NCI-H2029 treated with DMSO at 0.1 percent for 48 hours (cell line): ENCODE measurements at places on chromosomes 1 and 21.

- no peak for DNase-seq
Measured at GRCh38 chr1:117093870-117094621, 27.5 kb downstream of the TRIM45 start.

GRCh38 chr21:35375115-35375514 is 326.0 kb upstream of the RUNX1 start:
- DNase-seq = no peak

DNA sequence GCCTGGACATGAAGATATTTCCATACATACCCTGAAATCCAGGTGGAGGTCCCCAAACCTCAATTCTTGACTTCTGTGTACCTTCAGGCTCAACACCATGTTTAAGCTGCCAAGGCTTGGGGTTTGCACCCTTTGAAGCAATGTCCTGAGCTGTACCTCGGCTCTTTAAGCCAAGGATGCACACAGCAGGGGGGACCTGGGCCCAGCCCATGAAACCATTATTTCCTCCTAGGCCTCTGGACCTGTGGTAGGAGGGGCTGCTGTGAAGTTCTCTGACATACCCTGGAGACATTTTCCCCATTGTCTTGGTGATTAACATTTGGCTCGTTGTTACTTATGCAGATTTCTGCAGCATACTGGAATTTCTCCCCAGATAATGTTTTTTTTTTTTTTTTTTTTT is 184.3 kb upstream of the RGS18 start:
- DNase-seq = no peak

GRCh38 chr1:212152308-212152693 is 116.8 kb downstream of the DTL start:
- DNase-seq = no peak

- no peak for DNase-seq
Measured at GRCh38 chr1:172398193-172398592, 22.3 kb upstream of the C1orf105 start.

DNA sequence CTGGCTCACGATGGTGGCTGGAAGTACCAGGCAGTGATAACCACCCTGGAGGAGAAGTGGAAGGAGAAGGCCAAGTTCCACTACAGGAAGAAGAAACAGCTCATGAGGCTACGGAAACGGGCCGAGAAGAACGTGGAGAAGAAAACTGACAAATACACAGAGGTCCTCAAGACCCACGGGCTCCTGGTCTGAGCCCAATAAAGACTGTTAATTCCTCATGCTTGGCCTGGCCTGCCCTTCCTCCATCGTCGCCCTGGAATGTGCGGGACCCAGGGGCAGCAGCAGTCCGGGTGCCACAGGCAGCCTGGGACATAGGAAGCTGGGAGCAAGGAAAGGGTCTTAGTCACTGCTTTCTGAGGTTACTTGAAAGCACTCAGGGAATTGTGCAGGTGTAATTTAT is 10.8 kb downstream of the IL24 start:
- no peak for DNase-seq

DNA sequence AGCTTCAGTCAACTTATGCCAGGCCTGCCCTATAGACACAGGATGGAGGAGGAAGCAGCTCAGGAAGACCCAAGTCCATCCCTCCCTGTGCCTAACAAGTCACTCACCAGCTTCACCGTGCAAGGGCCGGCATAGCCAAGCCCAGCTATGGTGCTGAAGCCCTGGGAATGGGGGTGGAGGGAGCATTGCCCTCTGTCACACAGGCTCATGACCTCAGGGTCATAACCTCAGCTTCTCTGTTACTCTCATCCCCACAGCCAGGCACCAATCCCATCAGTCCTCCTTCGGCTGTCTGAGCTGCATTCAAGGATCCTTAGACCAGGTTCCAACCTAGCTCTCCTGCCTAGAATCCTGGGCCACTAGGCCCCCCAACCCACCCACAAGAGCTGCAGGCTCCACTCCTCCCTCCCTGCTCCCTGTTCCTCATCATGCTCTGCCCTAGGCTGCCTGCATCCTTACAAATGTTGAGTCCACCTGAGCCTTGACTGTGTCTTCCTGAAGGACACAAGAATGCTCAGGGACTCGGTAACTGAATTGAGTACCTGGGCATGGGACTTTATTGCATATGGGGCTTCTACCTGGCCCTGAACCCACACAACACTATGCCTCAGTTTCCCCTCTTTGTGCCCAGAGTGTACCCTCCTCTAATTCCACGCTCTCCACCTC is 1.7 kb downstream of the CD244 start:
- no peak for DNase-seq

GRCh38 chr1:53949023-53949990 is 3.2 kb downstream of the LRRC42 start:
- peak; percentile 53 for DNase-seq

GRCh38 chr1:154434346-154435085 is 29.4 kb downstream of the IL6R start:
- DNase-seq = no peak

DNA sequence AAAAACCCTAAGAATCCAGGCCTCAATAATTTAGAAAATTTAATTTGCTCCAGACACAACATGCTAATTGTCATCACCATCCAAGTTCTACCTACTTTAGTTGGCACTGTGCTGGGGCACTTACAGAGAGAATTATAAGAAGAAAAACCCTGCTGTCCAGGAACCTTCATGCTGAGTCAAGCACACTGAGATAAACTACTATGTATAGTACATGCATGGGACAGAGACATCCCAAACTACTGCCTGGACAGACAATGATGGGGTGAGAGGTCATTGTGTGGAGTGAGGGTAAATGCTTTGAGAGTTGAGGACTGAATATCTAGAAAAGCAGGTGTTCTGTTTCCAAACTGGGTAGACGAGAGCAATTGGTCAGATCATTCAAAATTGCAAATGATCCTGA is 135.3 kb upstream of the CTTNBP2NL start:
- DNase-seq = no peak

DNA sequence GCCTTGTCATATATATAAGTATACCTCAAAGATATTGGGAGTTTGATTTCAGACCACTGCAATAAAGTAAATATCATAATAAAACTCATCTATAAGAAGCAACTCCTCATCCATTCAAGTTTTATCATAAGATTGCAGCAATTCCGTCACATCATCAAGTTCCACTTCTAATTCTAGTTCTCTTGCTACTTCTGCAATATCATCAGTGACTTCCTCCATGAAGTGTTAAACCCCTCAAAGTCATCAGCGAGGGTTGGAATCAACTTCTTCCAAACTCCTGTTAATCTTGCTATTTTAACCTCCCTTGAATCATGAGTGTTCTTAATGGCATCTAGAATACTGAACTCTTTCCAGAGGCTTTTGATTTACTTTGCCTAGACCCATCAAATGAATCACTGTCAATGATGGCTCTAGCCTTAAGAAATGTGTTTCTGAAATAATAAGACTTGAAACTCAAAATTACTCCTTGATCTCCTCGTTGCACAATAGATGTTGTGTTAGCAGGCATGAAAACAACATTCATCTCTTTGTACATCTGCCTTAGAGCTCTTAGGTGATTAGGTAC is 88.3 kb downstream of the RPE65 start:
- no peak for DNase-seq

DNA sequence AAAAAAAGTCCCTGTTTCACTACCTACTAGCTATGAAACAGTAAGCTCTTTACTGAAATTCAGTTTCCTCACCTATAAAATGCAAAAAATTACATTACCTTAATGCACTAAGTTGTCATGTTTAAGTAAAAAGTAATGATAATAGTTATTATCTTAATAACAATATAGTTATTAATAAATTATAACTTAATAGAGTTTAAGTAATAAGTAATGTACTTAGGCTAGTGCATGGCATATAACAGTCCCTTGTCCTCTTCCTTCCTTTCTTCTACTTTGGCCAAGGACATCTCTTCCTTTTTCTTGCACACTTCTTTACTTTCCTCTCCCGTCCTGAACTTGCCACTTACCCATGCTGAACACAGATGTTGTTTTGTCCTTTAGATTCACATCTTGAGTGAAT is 9.0 kb downstream of the TMEM200B start:
- DNase-seq = no peak

- DNase-seq = no peak
Measured at GRCh38 chr1:109438798-109439297, 12.6 kb upstream of the PSMA5 start.

DNA sequence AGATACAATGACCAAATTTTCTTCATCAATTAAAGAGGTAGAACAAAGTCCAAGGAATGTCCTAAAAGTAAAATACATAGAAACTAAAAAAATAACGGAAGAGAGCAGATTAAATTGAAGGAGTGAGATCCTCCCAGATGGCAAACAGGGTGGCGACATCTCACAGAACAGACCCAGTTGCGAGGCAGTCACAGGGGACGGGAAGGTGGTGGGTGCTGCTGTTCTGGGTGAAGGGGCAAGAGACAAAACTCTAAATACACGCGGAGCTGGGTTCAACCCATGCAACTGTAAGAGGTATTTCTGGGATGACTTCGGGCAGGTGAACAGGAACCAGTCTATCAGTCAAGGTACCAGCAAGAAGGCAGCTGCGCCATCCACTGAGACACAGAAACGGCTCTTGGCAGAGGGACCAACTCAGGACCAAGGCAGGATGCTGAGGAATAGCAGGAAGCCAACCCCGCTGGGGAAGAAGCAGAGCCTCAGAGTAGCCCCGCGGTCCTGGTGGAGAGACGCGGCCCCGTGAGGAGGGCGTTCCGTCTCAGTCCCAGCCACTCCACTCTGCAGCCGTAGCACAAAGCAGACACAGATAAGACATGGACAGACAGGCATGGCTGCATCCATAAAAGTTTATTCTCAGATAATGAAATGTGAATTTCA is 32.2 kb downstream of the WDR4 start:
- no peak for DNase-seq

GRCh38 chr21:37534431-37534830 is 167.9 kb downstream of the DYRK1A start:
- peak; percentile 36 for DNase-seq

- no peak for DNase-seq
Measured at GRCh38 chr1:14674030-14674429, 75.5 kb downstream of the KAZN start.

DNA sequence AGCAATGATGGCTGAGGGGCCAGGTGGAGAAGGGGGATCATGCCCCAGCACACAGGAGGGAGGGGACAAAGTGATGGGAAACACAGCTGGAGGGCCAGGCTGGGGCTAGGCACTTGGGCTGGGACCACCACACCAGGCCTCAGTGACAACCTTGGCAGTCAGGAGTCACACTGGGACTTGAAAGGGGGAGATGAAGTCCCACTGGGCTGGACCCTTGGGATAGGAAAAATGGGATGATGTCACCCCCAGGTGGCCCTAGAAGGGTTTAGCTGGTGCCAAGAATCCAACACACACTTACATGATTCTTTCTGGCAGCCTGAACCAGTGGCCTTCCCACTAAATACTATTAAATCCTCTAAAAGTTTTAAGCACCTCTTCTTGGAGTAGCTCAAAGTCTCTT is 17.1 kb downstream of the ZBTB17 start:
- DNase-seq = no peak

- no peak for DNase-seq
Measured at GRCh38 chr1:15508700-15509487, 15.1 kb downstream of the CASP9 start.

DNA sequence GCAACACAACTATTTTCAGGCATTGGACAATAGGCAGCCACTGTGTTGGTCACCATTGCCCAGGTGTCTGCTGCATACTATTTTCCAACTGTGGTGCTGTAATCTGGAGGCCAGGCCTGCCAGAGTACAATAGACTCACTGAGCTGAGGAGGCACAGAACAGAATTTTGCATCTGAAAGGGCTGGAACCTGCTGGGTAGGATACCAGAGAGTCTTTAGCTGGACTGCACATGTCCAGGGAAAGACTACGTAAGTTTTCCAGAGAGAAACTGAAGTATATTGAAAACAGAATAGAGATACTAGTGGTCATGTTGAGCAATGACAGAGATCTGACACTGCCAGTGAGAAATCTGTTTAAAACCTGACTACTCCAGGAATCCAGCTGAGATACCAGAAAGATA is 200.8 kb downstream of the RASAL2 start:
- no peak for DNase-seq

DNA sequence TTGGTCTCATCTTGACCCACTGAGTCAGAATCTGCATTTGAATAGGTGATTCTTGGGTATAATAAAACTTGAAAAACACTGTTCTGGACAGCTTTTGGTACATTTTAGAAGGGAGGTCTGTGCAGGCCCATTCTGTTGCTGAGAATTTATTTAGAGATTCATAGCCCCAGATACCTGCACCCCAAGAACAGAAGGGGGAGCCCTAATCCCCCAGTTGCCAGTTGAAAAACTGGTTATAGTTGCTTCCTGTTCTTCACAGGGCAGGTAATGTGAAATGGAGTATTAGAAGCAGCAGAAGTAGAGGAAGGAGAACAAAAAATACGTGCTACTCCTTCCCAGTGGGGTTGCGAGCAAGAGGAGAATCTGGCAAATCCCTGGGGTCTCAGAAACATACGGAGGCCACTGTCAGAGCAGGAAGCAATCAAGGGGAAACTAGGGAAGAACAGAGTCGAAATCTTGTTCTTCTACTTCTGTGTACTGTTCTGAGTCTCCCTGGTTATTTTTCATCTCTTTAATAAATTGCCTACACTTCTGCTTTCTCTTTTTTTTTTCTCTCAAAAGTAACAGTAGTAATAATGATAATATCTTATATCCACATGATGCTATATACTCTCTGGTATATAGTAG is 4.6 kb upstream of the CLCA2 start:
- no peak for DNase-seq

GRCh38 chr1:206716870-206717673 is 32.4 kb downstream of the MAPKAPK2 start:
- DNase-seq = no peak

DNA sequence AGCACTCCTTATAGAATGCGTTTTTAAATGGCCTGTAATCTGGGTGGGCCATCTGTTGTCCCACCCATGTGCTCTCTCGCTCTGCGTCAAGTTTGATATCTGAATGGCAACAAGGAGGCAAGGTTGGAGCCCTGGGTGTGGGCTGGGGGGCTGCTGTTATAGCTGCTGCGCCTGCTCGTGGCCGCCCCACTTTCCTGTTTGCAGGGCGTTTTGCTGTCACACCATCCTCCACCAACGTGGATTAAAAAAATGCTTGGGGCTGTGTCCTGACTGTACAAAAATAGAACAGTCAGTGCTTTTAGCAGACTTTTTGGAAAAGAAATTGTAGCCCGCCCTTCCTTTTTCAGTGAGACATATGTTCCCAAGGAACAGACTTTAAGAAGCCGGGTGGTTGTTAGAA is 25.4 kb downstream of the UMODL1 start:
- DNase-seq = no peak

DNA sequence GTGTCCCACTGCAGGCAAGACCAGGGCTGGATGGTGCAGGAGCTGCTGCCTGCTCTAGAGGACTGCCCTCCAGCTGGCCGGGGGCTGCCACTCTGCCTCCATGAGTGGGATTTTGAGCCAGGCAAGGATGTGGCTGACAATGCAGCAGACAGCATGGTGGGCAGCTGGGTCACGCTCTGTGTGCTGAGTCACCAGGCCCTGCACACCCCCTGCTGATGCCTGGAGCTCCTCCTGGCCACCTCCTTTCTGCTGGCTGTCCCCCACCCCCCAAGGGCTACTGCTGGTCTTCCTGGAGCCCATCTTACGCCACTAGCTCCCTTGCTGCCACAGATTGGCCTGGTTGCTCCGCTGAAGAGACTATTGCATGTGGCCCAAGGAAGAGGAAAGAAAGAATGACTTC is 3.9 kb upstream of the ZSCAN20 start:
- DNase-seq = no peak
